ENCODE measurements at places on chromosomes 6 and 20.

- DNase-seq: no peak
These were observed 728.3 kb downstream of the EPHA7 start for GRCh38 chr6:92690997-92691599.

- DNase-seq: no peak
These were observed 18.3 kb downstream of the LRRC1 start for GRCh38 chr6:53813096-53813495.

DNA sequence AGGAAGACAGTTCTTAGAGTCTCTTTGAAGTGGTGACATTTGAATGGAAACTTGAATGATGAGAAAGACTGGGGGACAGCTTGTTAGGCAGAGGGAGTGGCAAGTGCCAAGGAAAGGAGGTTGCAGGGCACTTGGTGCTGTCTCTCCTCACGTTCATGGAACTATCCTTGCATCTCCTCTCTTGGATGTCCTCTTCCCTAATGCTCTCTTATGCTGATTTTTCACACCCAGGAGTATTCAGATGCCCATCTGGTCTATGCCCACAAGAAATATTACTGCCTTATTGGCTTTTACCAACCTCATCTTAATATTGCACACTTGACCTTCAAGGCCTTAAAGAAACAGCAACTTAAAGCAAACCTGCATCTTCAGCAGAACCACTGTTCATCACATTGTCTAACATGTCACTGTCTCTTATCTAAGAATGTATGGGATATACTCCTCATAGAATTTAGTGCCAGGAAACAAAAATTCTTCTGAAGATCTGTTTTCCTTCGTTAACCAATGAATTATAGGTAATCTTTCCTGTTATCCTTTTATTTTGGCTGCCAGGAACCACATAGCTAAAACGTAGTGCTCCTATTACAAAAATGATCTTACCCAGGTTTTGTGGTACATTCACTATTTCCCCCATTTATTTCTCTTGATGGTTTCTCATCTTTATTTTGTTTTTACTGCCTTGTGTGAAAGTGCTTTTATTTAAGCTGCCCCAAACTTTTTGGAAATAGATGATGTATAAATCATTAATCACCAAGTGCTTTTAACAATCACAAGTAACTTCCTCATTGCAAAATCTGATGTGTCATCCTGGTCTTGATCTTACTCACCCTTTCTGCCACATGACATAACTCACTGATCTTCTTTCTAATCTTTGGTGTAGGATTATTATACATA lies 12.8 kb downstream of the RGS17 start:
- no peak for DNase-seq

- DNase-seq: no peak
These were observed 22.3 kb downstream of the STX7 start for GRCh38 chr6:132490478-132491204.

GRCh38 chr6:90483116-90483839 lies 103.6 kb downstream of the MAP3K7 start:
- no peak for DNase-seq
